ENCODE measurements at places on chromosomes 7 and 10. TPM values are rescaled to one million over a fixed set of nuclear protein-coding genes. Genes with fewer than 3 reads are reported as not detected.

Gene AEBP1
- total RNA-seq = 22.0 TPM

DNA sequence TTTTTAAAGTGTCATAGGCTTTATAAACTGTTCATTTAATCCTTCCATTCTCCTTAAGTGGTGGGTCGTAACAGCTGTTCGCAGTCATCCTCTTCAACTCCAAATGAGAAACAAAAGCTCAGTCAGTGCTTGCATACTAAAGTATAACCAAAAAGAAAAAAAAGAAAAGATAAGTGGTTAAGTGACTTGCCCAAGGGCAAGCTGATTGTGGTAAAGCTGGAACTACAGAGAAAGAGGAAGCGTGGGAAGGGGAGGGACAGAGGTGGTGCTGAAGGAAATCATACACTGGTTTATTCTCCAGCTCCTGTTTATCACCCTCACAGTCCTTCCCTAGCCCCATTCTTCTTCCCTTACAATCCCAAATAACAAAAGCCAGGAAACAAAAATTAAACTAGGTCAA lies 29.6 kb downstream of the IDE start:
- peaks cover 14% of the 10 kb centered on the region for H3K4me1 ChIP-seq
- H3K4me3 ChIP-seq = peak overlapping the region; percentile 41
- peaks cover 3% of the 10 kb centered on the region for H3K36me3 ChIP-seq
- no peaks in the 10 kb centered on the region for H3K27me3 ChIP-seq
- no peak for DNase-seq

DNA sequence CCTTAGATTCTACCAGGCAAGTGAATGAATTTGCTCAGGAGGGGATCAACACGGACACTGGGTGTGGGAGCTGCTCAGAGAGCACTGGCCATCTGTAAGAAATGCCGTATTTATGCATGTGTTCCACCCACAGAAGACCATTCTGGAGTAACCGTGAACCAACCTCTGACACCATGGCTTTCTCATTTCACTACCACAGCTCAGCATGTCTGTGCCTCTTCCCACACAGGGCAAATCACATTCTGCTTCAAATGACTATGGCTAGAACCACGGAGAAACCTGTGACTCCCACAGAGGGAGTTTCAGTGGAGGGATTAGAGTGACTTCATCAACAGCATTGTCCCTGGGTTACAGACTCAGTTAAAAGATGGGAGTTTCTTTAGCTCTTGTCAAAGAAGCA lies 893.4 kb downstream of the XPNPEP1 start:
- H3K27ac ChIP-seq = no peak overlapping the region
- no peaks in the 10 kb centered on the region for H3K36me3 ChIP-seq

DNA sequence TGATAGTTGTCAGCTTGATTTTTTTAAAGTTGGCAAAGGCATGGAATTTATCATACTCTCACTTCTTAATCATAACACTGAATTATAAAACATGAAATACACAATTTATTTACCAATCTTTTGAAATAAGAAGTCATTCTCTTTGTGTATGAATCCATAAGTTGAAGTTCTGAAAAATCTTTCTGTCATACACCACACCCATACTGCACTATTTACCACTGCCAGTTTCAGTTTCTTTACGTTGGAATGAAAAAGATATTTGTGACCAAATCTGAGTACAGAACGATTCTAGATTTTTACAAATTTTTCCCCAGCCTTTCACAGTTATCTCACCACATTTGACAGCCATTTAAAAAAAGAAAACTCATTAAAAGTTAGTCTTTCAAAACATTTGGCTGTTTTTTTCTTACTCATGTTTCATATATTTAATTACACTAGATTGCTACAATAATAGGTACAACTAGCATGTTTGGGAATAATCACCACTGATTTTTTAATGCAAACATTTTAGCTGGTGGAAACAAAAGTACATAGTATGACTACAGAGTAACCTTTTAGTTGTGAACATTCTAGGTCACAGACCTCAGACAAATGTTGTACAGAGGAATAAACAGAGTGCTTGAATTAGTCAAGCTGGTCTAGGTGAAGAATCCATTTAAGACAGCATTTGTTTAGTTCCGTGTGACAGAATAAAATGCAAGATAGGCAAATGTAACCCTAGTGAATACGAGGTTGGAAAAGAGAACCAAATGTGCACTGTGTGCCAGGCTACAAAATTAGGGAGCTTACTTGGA lies 185.0 kb upstream of the LRRN3 start:
- no peaks in the 10 kb centered on the region for H3K27me3 ChIP-seq
- H3K27ac ChIP-seq = peak overlapping the region; percentile 37
- H3K4me3 ChIP-seq = peak overlapping the region; percentile 53
- DNase-seq = no peak
- H3K4me1 ChIP-seq = peaks cover 26% of the 10 kb centered on the region
- H3K36me3 ChIP-seq = peaks cover 32% of the 10 kb centered on the region

- no peaks in the 10 kb centered on the region for H3K4me1 ChIP-seq
- no peak for DNase-seq
- H3K4me3 ChIP-seq = no peak overlapping the region
Measured at GRCh38 chr7:88842201-88842600, 46.7 kb upstream of the TEX47 start.

- H3K27ac ChIP-seq = peak overlapping the region; percentile 1
- H3K4me3 ChIP-seq = no peak overlapping the region
- H3K27me3 ChIP-seq = no peaks in the 10 kb centered on the region
- peaks cover 22% of the 10 kb centered on the region for H3K36me3 ChIP-seq
- DNase-seq = no peak
Measured at GRCh38 chr7:130930681-130931080, 196.7 kb upstream of the KLF14 start.
